Dermis microvascular lymphatic vessel endothelial cell (primary cell): ENCODE measurements at places on chromosomes 4 and X.

DNA sequence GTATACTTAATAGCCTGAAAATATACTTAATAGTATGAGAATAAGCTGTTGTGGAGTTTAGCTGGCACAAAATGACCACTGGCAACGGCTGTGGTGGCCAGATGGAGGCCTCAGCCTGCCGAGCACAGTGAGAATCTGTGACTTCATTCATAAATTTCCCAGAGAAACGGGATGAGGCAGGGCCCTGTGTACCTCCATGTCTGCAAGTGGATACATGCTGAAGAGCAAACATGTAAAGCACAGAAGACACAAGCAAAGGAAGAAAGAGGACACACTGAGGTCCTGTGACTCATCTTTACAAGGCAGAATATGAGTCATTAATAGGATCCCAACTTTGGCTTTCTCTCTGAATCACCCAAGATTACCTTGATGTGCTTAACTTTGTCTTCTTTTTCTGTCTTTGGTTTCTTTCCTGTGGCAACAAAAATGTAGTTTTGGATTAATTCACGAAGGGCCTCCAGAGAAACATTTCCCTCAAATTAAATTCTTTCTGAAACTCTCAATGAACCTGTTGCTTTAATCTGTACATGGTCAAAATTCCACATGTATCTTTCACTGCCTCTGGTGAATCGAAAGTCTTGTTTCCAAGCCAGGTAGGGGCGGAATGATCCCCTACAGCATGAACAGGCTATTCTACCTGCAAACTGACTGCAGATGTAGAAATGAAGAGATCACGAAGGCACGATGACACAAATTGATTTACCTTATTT lies 56.4 kb downstream of the IRF2 start:
- DNase-seq, result peak; percentile 65

DNA sequence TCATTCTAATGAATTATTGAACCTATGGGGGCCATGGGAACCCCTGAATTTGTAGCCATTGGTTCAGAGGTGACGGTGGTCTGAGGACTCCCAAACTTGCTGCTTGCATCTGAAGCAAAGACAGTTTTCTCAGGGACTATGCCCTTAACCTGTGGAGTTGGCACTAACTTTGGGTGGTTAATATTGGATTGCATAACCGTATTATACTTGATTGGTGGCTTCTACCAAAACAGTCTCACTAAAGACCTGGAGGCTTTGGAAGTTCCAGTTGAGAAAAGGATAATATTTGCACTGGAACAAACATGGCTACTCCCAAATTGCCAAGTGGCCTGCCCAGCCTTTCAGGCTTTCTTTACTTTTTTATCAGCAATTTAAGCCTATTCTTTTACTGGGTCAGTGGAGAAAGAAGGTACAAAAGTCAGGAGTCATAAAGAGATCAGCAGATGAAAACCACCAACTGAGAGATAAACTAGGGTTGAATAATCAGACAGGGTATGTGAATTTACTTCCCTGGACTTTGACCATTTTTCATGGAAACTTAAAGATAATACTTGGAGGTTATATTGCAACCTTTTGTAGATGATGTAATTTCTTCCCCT lies 7.9 kb upstream of the KLHL8 start:
- no peak for DNase-seq

- peak; percentile 49 for DNase-seq
Measured at GRCh38 chr4:159042097-159042605, 60.7 kb upstream of the RAPGEF2 start.

- DNase-seq, result no peak
Measured at GRCh38 chrX:96455078-96455477, 229.6 kb upstream of the DIAPH2 start.

DNA sequence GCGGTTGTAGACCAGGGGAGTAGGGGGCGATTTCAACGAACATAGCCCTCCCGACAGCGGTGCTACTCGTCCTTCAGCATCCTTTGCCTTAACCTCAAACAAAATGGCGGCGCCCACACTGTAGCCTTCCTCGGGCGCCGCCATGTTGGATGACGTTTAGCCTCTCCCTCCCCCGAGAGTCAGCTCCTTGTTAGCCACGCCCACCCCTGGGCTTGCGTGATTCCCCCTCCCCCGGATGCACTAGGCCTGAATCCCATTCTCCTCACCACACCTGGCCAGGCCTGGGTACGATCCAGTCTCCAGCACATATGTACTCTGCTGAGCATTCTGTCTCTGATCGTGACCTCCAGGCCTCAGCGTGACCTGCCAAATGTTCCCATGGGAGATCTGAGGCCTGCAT lies 49.0 kb upstream of the ZNF157 start:
- DNase-seq, result no peak

- no peak for DNase-seq
Measured at GRCh38 chrX:122135070-122135469, 1049.0 kb upstream of the GRIA3 start.

DNA sequence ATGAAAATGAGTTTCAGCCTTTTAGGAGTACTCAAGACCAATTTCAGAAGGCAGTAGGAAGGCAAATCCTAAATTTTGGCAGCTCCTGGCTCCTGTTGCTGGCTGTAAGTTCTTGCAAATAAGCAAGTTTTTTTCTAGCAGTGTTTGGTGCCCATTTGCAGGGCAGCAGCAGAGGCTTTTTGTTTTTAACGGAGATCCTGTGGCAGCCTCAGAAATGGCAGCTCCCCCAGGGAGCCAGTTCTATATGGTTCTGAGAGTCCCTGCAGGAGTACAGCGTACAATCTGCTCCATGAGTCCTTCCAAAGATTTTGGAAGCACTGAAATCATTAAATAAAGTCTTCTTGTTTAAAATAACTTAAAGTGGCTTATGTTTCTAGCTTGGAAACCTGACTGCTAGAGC lies 171.9 kb downstream of the NDST4 start:
- no peak for DNase-seq

DNA sequence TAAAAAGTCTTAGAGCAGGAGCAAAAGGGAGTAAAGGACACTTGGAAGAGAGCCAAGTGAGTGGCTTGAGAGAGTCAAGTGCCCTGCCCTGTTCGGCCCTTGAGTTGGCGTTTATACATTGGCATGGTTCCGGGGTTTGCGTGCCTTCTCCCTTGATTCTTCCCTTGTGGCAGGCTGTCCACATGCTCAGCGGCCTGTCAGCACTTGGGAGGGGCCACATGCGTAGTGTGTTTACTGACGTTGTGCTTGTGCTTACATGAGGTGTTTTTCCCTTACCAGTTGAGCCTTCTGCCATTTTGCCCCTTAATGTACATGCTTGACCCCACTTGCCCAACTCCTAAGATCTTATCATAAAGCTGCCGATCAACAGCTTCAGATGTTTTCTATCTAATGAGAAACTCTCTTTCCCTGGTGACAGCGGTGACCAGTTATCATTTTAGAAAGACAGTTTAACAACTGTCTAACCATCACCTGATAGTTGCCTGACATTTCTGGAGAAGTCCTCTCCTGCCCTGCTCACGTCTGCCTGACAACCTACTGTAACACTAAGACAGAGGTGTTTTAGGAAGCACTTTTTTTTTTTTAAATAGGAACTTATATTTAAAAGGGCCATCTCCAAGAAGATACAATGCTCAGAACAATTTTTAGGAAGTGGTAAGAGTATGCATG lies 49.5 kb upstream of the GC start:
- no peak for DNase-seq

GRCh38 chr4:74370912-74371311 lies 6.0 kb downstream of the EREG start:
- peak; percentile 70 for DNase-seq

- DNase-seq, result peak; percentile 77
Measured at GRCh38 chr4:15882675-15883086, 55.9 kb downstream of the FGFBP1 start.

GRCh38 chrX:132119283-132119682 lies 8.5 kb downstream of the FRMD7 start:
- no peak for DNase-seq

- DNase-seq, result no peak
Measured at GRCh38 chrX:35919536-35920309, at the start of gene CFAP47. CFAP47 (plus strand) TSS chrX:35919734; CDS start chrX:35919800, 66 bp downstream.

GRCh38 chrX:16185725-16186136 lies 18.4 kb downstream of the MAGEB17 start:
- DNase-seq, result no peak

DNA sequence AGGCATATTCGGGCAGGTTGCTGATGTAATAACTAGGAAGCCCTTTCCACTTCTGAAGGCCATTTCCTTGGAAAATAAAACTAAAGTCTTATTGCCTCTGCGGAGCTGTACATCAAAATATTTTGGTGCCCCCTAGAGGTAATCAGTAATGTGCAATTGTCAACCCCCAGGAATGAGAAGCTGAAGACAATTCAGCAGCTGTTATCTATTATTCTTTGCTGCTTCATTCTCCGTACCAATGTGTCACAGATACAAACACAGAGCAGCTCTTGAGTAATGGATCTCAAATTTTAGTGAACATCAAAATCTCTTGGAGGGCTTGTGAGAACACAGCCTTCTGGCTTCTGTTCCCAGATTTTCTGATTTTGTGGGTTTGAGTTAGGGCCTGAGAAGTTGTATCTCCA lies 3.5 kb upstream of the SLIT2 start:
- no peak for DNase-seq

- no peak for DNase-seq
Measured at GRCh38 chrX:150731795-150732194, 38.6 kb downstream of the MTMR1 start.

GRCh38 chrX:29661290-29661689 lies 554.1 kb upstream of the MAGEB2 start:
- DNase-seq, result peak; percentile 65

GRCh38 chrX:153865321-153865580 lies 20.7 kb downstream of the L1CAM start:
- DNase-seq, result no peak

DNA sequence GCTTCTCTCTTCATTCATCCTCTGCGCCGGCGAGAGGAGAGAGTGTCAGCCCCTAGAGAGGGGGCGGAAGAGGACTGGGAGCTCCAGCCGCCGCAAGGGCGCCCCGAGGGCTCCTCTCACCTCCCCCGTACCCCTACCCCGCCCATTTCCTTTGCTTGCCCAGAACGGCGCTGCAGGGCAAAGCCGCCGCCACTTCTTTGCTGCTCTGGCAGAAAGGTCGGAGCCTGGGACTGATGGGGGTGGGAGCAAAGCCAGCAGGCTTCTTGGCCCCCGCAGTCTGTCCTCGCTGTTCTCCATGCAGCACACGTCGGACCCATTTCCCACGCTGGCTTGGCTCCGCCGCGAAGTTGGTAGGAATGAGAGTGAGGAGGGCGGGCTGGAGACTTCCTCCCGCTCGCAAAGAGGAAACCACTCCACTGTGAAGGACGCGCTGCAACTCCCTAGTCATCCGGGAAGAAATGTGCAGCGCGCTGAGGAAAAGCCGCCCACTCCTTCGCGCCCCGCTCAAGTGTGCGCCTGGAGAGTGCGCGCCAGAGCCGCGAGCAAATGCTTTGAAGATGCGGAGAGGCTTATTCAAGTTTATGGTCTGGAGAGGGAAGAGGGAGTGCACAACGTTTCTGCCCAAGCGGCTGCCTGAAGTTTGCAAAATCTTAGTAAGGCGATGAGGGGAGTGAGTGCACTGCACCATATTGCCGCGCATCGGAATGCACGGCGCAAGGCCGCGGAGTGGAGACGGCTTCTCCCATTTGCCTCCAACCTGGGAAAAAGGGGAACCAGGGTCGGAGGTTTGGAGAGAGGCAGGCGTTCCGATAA lies 2.8 kb upstream of the PCDH7 start:
- peak; percentile 55 for DNase-seq
